Nephron progenitor cell (in vitro differentiated cells): ENCODE measurements at places on chromosomes 5 and 9.

DNA sequence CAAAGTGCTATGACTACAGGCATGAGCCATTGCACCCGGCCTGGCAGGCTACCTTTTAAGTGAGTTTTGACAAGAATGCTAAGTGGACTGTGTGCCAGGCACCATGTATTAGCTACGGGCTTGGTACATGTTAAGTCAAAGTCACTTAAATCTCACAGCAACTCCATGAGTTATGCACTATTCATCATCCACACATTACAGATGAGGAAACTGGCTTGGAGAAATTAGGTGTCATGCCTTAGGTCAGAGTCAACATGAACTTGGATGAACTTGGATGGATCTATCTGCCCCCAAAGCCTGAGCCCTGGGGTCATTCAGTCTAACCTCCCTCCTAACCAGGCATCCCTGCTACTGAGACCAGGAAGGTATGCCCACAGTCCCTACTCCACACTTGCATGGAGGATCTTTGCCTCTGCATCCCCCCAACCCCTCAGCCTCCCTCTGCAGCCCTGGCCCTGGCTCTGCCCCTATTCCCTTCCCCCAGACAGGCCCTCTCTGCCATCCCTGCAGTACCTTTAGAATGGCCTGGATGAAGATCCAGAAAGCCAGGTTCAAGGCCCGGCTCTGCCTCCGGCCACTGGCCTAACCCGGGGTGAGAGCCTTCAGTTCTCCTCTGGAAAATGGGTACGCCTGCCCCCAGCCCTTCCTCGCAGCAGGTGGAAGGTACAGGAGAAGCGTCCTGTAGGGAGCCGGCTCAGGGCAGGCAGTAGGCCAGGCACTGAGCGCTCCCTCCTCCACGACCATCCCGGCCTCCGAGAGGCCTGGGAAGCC is 685 bp upstream of the ADGRD2 start:
- DNase-seq: no peak

GRCh38 chr9:2645569-2645968 is 24.0 kb downstream of the VLDLR start:
- DNase-seq: no peak

DNA sequence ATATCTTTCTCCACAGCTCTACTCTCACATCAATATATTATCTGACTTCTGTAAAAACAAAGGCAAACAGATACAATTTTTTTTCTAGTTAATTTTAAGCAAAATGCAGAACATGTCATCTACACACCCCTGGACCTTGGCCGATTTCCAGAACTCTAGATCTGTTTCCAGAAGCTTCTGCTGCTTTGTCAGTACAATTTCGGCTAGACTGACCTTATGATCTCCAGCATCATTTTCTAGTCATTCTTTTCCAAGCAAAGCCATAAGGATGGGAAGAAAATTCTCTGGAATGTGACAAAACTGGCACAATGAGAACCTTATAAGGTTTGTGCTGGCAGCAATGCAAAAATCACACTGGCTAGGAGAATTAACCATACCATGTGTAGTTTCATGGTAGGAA is 132.8 kb upstream of the MPDZ start:
- DNase-seq: no peak

DNA sequence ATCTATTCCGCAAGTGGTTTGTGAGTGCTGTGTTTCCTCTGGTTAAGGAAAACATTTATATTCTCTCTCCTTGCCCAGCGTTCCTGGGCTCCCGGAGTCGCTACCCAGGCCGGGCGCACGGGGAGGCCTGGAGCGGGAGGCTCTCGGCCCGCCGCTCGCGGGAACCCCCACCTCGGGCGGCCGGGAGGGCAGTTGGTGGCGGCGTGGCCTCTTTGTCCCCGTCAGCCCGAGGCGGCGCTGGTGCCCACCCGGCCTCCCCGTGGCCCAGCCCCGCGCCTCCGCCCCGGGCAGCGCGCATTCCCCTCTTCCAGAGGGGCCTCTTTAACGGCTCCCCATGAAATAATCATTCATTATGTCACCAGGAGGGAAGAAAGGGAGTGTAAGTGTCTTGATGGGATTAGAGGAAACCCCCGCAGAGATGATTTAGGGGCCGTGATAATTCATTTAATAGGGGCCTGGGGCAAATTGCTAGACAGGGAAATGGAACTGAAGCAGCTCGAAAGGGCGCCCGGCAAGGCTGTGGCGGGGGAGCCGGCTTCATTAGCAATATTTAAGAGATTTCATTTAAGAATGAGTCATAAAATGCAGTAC is 181.9 kb upstream of the TBCA start:
- peak; percentile 78 for DNase-seq

GRCh38 chr9:132873403-132873802 is 4.7 kb downstream of the AK8 start:
- DNase-seq: no peak

- peak; percentile 38 for DNase-seq
Measured at GRCh38 chr9:110048976-110049698, 158.8 kb downstream of the C9orf152 start.

DNA sequence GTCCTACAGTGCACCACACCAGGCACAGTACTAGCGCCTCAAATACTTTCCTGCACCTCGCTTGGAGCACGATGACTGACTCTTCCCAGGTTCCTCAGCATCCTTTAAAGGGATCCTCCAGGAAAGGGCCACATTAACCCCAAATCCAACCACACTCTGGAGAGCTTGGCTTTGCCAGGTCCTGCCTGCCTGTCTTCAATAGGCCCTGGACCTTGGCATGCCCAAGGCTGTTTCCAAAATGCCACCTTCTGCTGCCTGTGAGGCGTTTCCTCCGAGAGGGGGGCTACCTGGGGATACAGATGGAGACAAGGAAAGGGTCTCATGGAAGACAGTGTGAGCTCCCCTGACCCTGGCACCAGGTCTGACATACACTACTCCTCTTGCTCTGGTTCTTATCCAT is 169.9 kb downstream of the DAB2IP start:
- DNase-seq: no peak

- DNase-seq: no peak
Measured at GRCh38 chr9:128405077-128405779, 15.4 kb upstream of the CERCAM start.

DNA sequence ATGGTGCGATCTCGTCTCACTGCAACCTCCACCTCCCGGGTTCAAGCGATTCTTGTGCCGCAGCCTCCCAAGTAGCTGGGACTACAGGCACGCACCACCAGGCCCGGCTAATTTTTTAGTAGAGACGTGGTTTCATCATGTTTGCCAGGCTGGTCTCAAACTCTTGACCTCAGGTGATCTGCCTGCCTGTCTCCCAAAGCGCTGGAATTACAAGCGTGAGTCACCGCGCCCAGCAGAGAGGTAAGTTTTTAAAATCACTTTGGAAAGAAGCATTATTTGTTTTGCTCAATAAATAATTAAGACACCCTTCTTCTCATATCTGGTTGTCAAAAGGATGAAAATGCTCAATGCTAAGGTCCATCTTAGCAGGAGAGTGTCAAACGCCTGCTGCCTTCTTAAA is 48.5 kb upstream of the STXBP1 start:
- DNase-seq: no peak

DNA sequence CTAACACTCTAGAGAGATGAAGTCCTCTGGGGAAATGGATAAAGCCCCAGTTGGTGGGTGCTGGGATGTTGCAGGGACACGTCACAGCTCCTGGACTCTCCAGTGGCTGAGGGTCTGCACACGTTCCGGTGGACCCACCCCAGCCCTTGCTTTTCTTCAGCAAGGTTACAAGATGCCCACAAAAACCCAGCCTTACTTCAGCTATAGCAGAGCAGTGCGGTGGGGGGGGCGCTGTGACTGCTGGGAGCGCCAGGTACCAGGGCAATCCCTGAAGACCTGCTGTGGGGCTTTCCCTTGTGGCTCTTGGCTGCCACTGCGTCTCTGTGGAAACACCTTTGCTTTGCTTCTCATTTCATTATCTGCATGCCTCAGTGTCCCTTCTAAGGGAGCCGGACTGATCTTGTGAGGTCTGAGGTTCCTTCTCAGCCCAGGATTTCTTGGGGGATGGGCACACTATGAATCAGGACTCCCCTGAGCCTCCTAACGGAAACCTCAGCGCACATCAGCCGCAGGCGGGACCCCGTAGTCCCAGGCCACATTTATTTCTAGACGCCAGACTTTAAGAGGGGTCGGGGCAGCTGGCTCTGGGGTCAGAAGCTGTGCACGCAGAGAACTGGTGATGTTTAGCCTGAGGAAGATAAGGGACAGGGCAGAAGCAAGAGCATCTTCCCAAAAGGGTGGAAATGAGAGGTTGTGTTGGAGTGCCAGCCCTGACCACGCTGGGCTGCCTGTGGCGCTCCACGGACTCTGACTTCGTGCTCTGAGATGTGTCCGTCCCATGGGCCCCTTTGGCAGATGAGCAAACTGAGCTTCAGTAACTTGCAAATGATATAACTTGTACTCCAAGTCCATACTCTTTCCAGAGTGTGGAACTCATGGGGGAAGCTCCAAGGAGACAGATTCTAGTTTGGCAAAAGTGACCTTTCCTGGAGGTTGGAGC is 106.8 kb downstream of the WNK2 start:
- DNase-seq: no peak

GRCh38 chr5:140222416-140222815 is 47.4 kb downstream of the CYSTM1 start:
- no peak for DNase-seq

DNA sequence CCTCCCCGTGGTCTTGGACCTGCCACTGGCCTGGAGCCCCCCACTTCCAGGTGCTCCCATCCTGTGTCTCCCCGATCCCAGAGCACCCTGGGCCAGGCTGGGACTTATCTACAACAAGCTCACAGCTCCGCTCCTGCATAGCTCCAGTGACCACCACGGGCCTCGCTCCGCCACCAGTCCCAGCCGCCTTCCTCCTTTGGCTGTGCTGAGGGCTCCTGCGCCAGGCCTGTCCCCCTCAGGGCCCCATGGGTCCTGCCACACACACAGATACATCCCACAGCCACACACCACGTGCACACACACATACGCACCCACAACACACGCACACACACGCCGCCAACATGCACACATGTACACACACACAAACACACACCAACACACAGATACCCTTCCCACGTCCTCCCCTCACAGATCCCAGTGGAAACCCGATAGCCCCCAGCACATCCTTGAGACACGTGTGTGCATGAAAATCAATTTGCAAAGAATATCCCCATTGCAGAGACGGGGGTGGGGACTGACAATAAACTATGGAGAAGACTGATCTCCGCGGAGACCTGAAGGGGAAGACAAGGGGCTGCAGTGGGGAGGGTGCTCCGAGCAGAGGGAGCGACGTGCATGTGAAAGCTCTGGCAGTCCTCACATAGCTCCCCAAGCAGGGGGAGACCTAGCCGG is 18.5 kb upstream of the LAMC3 start:
- no peak for DNase-seq

DNA sequence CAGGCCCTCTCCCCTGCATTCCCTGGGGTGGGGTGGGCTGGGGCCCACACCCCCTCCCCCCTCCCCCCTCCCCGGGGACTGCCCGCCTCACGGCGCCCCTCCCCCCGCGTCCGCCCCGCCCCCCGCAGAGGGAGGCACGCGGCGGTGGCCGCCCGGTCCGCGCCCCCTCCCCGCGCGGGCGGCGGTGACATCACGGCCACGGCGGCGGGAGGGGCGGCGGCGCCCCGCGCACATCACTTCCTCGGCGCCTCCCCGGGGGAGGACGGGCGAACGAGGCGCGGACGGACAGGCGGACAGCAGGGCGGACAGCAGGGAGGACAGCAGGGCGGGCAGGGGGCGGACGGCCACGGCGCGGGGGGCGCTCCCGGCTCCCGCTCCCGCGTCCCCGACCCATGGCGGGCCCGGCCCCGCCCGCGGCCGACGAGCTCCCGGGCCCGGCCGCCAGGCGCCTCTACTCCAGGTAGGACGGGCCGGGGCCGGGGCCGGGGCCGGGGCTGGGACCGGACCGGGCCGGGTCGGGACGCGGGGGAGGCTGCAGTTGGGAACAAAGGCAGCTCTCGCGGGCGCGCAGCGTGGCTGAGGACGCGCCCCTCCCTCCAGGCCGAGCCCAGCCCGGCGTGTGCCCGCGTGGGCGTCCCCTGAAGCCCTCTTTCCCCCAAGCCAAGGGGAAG is at the start of gene GPSM1:
GPSM1 (plus strand) TSS at position 236 of the 671 bp plus-strand sequence; CDS start at position 393, 157 bp downstream.
- peak; percentile 70 for DNase-seq

GRCh38 chr9:131636593-131636992 is 91.3 kb downstream of the PRRT1B start:
- no peak for DNase-seq

GRCh38 chr5:7857926-7858632 is 7.1 kb upstream of the CFAP90 start:
- no peak for DNase-seq

DNA sequence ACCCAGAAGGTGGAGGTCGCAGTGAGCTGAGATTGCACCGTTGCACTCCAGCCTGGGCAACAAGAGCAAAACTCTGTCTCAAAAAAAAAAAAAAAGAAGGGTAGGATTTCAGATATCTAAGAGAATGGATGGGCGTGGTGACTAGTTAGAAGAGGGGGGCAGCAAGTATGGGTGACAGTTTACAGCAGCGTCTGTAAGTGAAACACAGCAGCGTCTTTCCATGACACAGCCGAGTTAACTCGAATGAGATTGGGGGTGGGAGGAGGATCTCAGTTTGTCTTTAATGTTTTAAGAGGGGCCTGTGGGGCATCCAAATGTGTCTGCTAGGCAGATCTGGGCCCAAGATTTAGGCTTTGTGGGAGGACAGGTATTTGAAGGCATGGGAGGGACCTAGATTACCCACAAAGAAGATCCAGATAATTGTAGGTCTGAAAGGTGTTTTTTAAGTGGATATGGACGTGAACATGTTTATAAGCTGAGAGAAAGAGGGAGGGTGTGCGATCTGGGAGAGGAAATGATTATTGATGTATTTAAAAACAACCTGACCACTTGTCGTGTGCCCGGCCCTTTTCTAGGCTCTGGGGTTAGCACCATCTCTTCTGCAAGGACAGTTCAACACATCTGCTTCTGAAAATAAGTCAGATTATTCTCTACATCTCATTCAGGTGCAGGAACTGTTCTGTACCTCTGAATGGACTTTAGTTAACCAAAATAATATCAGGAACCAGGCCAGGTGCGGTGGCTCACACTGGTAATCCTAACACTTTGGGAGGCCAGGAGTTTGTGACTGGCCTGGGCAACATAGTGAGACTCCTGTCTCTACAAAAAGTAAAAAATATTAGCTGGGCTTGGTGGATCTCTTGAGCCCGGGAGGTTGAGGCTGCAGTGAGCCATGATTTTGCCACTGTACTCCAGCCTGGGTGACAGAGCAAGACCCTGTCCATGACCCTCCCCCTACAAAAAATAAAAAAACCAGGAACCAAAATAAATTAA is 2.5 kb downstream of the CEP78 start:
- DNase-seq: no peak

- no peak for DNase-seq
Measured at GRCh38 chr9:77953590-77953989, 78.0 kb downstream of the GNAQ start.

- DNase-seq: no peak
Measured at GRCh38 chr5:146765089-146765832, 113.3 kb downstream of the PPP2R2B start.

DNA sequence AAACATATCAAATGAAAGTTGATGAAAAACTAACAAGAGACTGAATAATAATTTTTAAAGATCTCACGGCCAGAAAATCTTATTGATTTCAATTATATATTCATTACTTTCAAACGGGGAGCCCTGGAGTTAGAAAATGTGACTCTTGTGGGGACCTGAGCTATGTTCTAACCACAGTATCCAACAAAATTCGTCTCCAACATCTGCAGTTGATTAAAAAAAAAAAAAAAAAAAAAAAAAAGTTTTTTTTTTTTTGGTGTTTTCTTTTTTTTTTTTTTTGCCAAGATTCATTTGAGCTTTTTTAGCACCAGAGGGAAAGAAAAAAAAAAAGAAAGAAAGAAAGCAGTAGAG is 144.3 kb upstream of the PIK3R1 start:
- no peak for DNase-seq
